Activated CD4-positive, alpha-beta T cell treated with anti-CD3 and anti-CD28 coated beads for 24 hours (primary cell): ENCODE measurements at places on chromosomes 13 and 19.

DNA sequence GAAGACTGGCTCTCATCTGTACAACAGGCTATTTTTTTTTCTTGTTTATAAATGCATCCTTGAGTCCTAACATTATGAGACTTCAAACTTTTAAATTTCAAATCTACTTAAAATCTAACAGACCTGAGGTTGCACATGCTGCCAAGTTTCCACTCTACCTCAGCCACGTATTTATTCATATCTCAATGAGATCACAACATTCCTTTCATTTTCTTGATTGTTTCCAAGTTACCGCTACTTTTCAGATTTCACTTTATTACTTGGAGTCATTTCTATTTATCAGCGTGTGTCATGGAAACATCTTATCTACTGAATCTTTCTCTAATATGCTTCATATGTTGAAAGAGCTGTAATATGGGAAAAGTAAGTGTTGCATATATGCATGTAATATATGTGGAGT is 1257.5 kb upstream of the ATXN8OS start:
- DNase-seq = no peak

DNA sequence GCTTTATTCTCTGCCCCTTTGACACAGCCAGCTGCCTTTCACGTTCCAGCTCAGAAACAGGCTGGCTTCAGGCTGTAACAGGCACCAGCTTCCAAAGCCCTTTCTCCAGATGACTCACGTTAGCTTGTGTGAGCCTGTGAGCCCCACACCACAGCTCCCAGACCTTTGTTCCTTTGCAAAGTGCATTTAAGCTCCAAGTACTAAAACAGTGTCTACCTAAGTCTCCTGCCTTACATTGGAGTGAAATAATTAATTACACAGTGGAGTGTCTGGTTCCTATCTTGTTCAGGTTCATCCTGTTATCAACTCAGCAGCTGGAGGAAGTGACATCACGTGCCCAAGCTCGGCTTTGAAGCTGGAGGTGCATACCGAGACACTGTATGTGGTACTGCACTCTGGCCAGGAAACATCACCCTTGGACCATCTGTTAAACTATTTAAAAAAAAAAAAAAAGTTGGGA is 475.8 kb downstream of the FOXO1 start:
- DNase-seq = no peak

GRCh38 chr13:21934284-21934683 is 263.4 kb downstream of the FGF9 start:
- no peak for DNase-seq

GRCh38 chr13:73857106-73857505 is 277.1 kb downstream of the KLF12 start:
- DNase-seq = no peak

DNA sequence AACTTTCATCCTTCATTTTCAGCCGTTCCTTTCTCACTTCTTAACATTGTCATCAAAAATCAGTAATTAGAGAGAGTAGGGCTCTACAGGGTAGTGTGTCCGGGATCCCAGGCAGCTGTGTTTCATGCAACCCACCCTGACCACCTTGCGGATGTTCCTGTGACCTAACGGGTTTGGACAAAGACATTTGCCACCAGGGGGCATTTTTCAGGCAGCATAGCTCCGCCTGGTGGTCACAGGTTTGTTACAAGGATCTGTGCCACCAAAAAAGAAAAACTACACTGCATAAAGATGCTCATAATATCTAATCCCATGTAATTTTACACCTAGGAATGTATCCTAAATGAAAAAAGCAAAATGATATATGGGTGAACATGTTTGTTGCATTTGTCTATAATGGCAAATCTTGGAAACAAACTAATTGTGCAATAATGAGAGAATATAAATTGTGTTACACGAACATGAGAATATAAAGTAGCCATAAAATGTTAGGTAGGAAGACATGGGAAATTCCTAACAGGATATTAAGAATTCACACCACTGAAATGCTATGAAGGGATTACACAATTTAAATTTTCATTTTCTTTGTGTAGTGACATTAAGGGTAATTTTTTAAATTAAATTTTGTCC is 123.0 kb downstream of the SLC7A1 start:
- peak; percentile 23 for DNase-seq

- no peak for DNase-seq
Measured at GRCh38 chr13:84844473-84844872, 954.7 kb downstream of the SLITRK6 start.

GRCh38 chr13:80386592-80386991 is 45.7 kb upstream of the SPRY2 start:
- no peak for DNase-seq

DNA sequence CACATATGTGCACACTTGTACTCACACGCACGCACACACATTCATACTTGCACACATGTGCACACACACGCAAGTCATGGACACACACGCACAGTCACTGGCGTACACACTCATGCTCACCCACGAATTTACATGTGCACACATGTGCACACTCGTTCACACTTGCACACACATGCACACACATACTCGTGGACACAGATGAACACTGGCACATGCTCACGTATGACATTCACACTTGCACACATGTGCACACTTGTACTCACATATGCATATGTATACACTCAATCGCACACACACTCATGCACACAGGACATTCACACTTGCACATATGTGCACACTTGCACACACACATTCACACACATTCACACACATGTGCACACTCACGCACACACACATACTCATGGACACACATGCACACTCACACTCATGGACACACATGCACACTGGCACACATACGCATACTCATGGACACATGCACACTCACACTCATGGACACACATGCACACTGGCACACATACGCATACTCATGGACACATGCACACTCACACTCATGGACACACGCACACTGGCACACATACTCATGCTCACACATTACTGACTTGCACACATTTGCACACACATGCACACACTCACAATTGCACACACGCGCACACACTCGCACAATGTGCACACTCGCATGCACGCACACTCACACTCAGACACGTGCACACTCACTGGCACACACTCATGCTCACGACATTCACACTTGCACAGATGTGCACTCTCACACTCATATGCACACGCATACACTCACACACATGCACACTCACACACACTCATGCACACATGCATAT is 9.5 kb downstream of the SBK2 start:
- no peak for DNase-seq

- DNase-seq = no peak
Measured at GRCh38 chr19:18401580-18402112, 4.2 kb upstream of the LRRC25 start.

GRCh38 chr13:79435561-79435990 is 29.5 kb upstream of the RBM26 start:
- no peak for DNase-seq

- no peak for DNase-seq
Measured at GRCh38 chr13:79492918-79493594, 12.1 kb downstream of the NDFIP2 start.

- DNase-seq = no peak
Measured at GRCh38 chr13:34004676-34005075, 186.7 kb downstream of the RFC3 start.

DNA sequence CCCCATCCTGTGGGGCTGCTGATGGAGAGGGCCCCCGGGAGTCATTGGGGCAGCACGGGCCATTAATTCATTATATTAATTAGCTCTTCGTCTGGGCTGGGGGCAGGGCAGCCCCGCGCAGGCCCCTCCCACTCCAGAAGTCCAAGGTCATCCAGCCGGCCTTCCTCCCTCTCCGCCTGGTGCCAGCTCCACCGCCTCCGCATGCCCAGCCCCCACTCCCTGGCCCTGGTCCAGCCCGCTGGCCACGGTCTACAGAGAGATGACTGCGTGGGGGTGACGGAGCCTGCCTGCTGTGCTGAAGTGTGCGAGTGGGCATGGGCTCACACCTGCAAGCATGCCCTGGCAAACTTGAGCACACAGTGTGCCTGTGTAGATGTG is 8.8 kb downstream of the IGLON5 start:
- DNase-seq = no peak

GRCh38 chr19:10290876-10291553 is 1.3 kb downstream of the ICAM5 start:
- no peak for DNase-seq

DNA sequence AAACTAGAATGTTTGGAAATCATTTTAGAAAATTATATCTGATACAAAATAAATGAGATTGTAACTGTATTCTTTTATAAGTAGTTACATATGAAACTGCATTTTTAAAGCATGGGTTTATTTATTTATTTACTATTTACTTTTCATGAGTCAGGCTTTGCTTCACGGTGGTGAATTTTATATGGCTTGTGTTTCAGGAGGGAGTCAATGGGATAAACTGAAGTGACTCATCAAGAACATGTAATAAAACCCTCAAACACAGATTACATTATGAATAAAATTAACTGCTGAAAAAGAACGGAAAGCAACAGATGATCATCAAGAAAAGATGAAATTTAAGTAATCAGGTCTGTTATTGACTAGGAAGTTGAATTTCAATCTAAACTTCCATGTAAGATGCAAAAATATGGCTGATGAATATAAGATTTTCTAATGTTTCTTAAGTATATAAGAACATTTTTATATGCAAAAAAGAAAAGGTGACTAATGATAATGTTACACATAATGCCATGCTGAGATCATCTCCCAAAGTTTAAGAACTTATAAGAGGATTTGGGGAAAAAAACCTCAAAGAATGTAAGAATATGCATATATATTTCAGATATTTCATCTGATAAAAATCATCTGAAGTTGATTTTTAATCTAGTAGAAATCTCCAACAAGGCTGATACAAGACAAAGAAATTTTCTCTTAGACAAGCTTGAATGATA is 383.6 kb downstream of the SLITRK1 start:
- DNase-seq = no peak

GRCh38 chr13:73228546-73228945 is 169.7 kb downstream of the KLF5 start:
- DNase-seq = no peak

GRCh38 chr19:46186717-46187101 is 38.7 kb downstream of the IGFL2 start:
- no peak for DNase-seq

GRCh38 chr19:33048806-33049676 is 15.6 kb downstream of the RHPN2 start:
- DNase-seq = no peak

- DNase-seq = no peak
Measured at GRCh38 chr13:76677043-76677442, 209.2 kb downstream of the KCTD12 start.

GRCh38 chr13:20370815-20371421 is 138.8 kb upstream of the GJB6 start:
- DNase-seq = no peak

DNA sequence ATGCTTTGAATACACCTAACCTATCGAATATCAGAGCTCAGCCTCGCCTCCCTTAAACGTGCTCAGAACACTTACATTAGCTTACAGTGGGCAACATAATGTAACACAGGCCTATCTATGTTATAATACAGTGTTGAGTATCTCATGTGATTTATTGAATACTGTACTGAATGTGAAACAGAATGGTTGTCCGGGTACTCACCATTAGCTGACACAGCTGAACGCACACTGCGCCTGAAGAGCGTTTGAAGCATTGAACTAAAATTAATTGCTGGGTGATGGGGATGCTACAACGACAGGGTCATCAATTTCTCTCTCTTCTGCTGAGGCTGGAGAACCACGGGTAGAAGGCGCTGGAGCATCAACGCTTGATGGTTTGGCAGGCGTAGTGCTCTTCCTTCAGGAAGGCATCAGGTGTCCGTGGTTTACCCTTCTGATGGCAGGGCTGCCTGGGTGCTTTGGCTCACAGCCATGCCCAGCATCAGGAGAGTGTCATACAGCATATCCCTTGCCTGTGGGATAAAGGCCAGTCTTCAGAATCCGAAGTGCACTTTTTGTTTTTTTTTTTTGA is 46.9 kb upstream of the UBE2L5 start:
- DNase-seq = no peak

DNA sequence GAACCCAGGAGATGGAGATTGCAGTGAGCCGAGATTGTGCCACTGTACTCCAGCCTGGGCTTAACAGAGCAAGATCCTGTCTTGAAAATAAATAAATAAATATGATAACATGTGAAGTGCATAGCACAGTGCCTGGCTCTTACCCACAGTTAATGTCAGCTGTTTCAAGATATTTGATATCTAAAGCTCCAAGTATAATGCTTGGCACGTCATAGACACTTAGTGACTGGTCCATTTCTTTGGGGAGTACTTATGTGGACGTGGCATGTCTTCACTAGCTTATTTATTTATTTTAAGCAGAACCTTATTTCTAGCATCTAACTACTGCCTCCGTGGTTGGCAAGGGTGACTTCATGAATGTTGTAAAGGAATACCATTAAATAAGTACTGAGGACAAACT is 18.8 kb downstream of the GARRE1 start:
- no peak for DNase-seq

DNA sequence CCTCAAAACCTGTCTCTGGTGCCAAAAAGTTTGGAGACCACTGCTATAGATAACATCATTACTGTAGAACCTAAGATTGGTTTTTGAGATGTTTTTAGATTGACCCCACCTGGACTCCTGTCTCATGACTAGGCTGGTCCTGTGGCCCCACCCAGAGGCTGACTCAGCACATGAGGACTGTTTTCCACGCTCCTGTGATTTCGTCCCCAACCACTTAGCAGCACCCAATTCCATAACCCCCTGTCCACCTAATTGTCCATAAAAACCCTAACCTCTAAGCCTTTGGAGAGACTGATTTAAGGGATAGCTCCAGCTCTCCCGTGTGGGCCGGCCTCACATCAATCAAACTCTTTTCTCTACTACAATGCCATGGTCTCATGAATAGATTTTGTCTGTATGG is 25.6 kb upstream of the GAS6 start:
- no peak for DNase-seq

DNA sequence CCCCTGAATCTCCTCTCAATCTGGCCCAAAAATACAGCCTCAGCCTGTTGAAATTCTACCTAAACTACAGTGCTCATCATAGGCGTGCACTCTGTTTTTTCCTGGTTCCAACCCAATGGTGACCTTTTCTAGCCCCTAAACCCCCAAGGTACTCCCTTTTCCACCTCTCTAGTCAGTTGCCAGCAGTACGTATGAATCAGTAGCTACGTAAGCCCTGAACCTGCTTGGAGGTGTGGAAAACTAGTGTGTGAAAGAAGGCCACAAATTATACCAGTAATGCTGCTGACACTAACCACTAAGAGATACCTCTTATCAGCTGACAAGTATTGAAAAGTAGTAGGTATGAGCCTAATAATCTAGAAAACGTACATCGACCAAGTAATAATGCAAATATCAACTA is 60.9 kb downstream of the FOXO1 start:
- no peak for DNase-seq

GRCh38 chr13:64274481-64275217 is 2859.0 kb upstream of the PCDH20 start:
- no peak for DNase-seq
